Activated naive CD4-positive, alpha-beta T cell treated with anti-CD3 and anti-CD28 coated beads for 36 hours (primary cell): ENCODE measurements at places on chromosomes 16 and 17. TPM values are rescaled to one million over a fixed set of nuclear protein-coding genes. Genes with fewer than 3 reads are reported as not detected.

Gene PAM16
- total RNA-seq = 67.8 TPM

Gene CDC27
- total RNA-seq = 117 TPM

Gene CCR7
- total RNA-seq = 150 TPM

Gene CCL4
- total RNA-seq = 5.5 TPM

Gene ATP2C2
- total RNA-seq = not detected

Gene FAHD1
- total RNA-seq = 6.0 TPM

Gene PRSS33
- 0.12 TPM for total RNA-seq

Gene MPV17L
- not detected for total RNA-seq

Gene ADAD2
- 0.30 TPM for total RNA-seq

Gene SMIM36
- total RNA-seq = not detected

Gene HSD17B1
- total RNA-seq = 0.67 TPM

Gene HLF
- total RNA-seq = 0.86 TPM

Gene GP2
- not detected for total RNA-seq

Gene HIGD1B
- not detected for total RNA-seq

Gene HOXB9
- 6.9 TPM for total RNA-seq

Gene ABCC11
- total RNA-seq = 0.15 TPM

Gene CPNE7
- total RNA-seq = 6.4 TPM

Gene KRT12
- not detected for total RNA-seq

Gene SSTR5
- not detected for total RNA-seq

Gene MT4
- not detected for total RNA-seq

Gene EXOC3L1
- not detected for total RNA-seq

Gene MAPK7
- total RNA-seq = 10.7 TPM

Gene ASPHD1
- total RNA-seq = 1.3 TPM

Gene CD300H
- not detected for total RNA-seq

Gene PRKCB
- 38.9 TPM for total RNA-seq
